Activated T-helper 1 cell treated with Interleukin-2 at 50 U/mL for 16 hours (primary cell): ENCODE measurements at places on chromosomes 16 and 17.

GRCh38 chr16:52460639-52461178 lies 86.2 kb downstream of the TOX3 start:
- no peak for DNase-seq

GRCh38 chr17:75771334-75772281 lies 6.6 kb upstream of the GALK1 start:
- DNase-seq, result no peak

GRCh38 chr16:46689365-46690280 lies at the start of gene ORC6:
TSS of gene ORC6 (plus strand) at chr16:46689659. CDS start at chr16:46689706, 47 bp downstream.
- peak; percentile 92 for DNase-seq

DNA sequence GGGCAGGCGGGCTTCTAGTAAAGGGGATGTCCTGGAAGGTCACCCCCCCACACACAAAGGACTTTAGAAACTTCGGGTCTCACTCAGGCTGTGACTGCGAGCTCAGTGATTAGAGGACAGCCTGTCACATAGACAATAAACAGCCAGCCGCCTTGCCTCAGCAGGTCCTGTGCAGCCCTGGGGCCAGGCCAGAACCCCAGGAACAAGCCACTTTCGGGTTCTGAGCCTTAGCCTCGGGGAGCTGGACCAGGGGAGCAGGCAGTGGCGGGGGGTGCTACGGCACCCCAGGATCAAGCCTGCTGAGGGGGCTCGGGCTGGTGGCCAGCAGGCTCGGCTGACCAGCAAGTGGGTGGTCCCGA lies 1.1 kb downstream of the GAS7 start:
- no peak for DNase-seq

GRCh38 chr17:10032118-10032852 lies 127.2 kb upstream of the RCVRN start:
- no peak for DNase-seq

DNA sequence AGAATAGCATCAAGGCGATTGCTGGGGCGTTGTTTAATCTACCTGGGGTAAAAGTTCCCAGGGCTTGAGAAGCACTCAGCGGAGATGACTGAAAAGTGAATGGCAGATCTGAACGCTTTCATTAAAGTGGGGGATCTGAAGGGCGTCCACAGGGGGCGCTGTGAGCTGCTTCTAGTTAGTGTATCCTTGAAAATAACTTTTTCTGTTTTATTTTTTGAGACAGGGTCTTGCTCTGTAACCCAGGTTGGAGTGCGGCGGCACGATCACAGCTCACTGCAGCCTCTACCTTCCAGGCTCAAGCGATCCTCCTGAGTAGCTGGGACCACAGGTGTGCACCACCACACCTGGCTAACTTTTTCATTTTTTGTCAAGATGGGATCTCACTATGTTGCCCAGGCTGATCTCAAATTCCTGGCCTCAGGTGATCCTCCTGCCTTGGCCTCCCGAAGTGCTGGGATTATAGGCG lies 360.4 kb downstream of the SEC14L1 start:
- no peak for DNase-seq

DNA sequence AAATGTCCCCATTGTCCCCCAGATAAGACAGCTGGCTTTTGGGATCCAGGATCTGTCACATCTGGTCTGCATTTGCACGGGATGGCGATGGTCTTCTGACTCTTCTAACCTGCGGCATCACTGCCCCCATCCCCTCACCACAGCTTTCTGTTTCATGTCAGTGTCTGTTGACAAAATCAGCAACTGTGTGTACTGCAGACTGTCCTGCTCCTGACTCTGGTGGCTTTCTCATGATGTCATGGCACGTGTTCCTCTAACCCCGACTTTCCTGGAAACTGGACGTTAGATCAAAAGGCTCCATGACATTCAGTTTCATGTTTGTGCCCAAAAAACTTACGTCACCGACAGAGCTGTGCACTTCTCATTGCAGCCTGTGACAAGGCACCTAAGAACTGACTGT lies 30.1 kb upstream of the CPNE2 start:
- no peak for DNase-seq
